Naive thymus-derived CD8-positive, alpha-beta T cell (primary cell): ENCODE measurements at places on chromosomes 6 and 20. TPM values are rescaled to one million over a fixed set of nuclear protein-coding genes. Genes with fewer than 3 reads are reported as not detected.

DNA sequence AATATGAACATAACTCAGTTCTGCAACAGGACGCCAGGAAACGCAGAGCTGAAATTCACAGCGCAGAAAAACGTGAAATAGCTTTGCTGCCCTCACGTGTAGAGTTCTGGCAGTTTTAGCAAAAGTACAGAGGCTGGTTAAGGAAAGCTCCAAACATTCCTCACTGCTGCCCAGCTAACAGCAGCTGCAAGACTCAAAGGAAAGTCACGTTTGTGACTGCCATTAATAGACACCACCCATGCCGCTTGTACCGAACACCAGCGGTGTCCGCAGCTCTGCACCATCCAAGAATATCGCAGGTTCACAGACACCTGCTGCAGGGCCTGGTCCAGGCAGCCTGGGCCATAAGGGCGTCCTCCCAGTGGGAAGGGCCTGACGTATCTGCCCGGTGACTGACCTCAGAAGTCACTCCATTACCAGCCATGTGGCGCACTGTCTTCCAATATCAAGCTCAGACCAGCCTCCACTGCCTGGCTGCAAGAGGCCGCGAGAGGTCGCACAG is 61.4 kb downstream of the WDR27 start:
- no peak for DNase-seq

DNA sequence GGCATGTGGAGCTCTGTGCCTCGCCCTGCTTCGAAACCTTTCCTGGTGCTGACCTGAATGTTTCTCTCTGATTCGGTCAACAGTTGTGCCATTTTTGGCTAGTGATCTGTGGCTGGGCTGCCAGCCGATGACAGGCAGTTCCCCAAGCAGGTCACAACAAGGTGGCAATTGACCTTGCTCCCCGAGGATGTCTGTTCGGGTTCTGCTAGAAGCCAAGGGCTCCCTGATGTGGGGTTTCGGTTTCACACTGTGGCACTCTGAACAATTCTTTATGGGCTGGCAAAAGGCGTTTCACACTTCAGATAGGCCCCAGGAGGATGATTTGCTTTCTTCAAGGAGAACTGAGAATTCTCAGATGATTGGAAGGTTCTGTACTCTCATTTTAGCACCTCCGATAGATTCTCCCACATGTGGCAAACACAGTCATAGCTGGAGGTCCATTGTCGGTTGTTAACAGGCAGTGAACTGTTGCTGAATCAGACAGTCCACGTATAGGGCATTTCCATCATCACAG is 135.6 kb downstream of the SLC24A3 start:
- DNase-seq: no peak

GRCh38 chr6:12467706-12468670 is 177.8 kb downstream of the EDN1 start:
- no peak for DNase-seq

DNA sequence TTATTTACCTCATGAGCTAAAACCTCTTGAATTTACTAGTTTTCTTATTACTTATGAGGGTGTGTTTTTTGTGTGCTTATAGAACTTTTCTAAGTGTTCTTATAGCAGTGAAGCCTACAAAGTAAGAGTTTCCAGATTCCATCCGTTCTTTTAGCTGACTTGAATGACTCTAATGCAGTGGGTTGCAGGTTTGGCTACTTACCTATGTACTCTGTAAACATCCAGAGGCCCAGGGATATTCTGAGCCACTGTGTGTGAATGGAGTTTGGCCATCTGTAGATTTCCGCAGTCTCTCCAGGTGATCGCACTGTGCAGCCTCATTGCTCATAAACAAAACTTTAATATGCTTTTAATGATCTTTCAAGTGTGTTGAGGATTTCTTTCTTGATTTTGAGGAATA is 157.8 kb downstream of the MYO6 start:
- no peak for DNase-seq

DNA sequence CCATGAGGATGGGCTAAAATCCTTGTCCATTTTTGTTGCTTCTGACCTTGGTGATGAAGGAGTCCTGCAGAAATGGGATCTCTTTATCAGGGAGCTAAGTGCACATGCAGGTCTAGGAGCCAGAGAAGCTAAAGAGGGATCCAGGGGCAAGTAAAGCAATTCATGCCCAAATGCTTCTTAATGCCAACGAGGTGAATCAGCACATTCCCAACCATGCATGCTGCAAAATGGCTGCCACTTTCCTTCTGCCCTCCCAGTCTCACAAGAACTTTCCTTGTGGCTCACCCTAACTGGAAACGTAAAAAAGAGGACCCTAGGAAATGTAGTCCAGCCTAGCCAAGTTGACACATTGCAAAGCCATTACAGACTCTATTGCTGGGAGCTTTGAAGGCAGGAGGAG is 298.4 kb downstream of the MAFB start:
- no peak for DNase-seq

DNA sequence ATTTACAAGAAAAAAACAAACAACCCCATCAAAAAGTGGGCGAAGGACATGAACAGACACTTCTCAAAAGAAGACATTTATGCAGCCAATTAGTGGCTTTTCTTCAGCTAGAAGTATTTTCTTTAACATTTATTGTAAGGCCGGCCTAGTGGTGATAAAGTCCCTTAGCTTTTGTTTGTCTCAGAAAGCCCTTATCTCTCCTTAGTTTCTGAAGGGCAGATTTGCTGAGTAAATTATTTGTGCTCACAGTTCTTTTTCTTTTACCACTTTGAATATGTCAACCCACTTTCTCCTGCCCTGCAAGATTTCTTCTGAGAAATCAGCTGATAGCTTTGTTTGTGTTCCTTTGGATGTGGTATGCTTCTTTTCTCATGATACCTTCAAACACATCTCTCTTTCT is 344.0 kb upstream of the SYNCRIP start:
- DNase-seq: no peak

GRCh38 chr6:74642101-74642500 is 563.8 kb downstream of the COL12A1 start:
- DNase-seq: no peak

DNA sequence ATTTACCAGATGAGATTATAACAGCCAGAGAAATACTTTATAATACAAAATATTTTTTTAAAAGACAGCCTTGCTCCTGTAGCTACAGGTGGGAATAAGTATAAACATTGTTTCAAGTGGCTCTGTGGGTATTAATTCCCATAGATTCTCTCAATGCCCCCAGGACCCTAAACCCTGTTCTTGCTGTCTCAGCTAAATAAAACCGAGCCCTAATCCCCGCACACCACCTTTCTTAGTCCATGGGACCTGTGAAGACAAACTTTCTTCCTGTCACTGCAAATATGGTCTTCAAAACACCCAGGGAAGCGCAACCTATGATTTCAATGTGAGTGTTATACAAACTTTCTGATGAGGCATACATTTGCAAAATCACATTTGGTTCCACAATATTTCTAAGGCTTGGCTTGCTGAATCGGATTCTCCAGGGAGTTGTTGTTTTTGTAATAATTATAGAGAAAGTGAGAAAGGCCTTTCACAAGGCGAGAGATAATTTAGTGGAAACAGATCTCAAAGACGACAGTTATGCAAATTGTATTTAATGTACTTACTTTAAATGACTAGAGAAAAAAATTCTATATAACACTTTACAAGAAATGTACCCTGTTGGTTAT is 11.1 kb downstream of the SMLR1 start:
- DNase-seq: no peak

DNA sequence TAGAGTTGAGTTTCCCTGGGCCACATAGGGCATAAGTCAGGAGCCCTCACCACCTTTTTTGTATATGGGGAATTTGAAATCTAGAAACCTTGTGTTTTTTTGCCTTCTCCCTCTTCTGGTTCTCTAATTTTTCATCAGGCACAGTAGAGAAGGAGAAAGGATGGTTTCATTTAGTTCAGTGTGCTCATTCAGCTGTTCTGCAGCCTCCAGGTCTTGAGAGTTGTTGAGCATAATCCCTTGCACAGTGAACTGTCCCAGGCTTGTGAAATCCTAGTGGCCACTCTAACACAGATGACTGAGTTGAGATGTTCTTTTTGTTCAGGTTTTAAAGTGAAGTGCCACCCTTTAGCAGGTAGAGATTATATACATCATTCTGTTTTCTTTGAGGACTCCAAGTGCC is 183.5 kb downstream of the CDKAL1 start:
- no peak for DNase-seq

Gene TRIM10
- not detected for total RNA-seq

Gene TTBK1
- not detected for total RNA-seq

Gene ADGRB3
- not detected for total RNA-seq

Gene ZNF391
- 6.6 TPM for total RNA-seq
